Activated CD8-positive, alpha-beta memory T cell treated with anti-CD3 and anti-CD28 coated beads for 24 hours (primary cell): ENCODE measurements at places on chromosomes 7 and 10.
A peak's percentile ranks its signal among the peaks of the same experiment; 100 is the strongest.

DNA sequence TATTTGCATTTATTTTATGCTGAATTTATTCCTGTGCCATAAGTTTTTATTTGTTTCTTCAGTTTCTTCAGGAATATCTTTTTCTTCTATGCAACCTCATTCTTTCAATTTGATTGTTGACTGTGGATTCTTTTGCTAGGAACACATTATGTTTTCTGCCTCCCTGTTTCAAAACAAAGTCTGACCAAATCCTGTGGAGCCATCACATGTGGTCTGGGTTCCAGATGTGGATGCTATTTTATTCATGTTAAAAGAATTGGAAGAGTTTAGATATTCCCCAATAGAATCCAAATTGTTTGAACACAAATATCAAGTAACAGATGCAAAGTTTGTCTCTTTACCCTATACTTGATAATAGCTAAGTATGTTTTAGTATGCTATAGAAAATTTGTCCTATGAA is 56.8 kb upstream of the LRRC17 start:
- no peak for DNase-seq

GRCh38 chr7:44962483-44963251 is 16.1 kb downstream of the MYO1G start:
- no peak for DNase-seq

- no peak for DNase-seq
Measured at GRCh38 chr10:28214219-28214618, 88.6 kb downstream of the MPP7 start.

DNA sequence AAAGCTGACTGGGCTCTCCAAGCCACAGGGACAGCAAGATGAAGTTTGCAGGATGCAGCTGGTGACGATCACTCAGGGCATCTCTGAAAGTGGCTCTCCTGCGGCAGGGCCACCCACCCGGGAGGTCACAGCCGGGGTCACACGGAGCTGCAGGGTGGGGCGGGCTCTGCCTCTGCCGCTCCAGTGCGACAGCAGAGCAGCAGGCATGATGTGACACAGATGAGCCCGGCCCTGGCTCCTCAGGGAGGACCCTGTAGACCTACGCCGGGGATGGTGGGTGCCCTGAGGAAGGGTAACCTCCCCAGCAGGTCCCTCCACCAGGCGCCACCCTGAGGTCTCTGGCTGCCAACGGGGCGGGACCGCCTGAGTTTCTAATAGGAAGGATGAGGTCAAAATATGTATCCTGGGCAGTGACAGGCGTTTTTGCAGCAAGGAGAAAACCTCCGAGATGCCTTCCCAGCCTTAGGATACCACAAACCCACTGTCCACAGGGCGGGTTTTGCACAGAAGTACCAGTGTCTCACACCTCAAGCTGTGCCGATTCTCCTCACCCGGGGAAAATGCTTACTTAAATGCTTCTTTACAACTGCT is 114.8 kb upstream of the DIP2C start:
- DNase-seq, result peak; percentile 55

DNA sequence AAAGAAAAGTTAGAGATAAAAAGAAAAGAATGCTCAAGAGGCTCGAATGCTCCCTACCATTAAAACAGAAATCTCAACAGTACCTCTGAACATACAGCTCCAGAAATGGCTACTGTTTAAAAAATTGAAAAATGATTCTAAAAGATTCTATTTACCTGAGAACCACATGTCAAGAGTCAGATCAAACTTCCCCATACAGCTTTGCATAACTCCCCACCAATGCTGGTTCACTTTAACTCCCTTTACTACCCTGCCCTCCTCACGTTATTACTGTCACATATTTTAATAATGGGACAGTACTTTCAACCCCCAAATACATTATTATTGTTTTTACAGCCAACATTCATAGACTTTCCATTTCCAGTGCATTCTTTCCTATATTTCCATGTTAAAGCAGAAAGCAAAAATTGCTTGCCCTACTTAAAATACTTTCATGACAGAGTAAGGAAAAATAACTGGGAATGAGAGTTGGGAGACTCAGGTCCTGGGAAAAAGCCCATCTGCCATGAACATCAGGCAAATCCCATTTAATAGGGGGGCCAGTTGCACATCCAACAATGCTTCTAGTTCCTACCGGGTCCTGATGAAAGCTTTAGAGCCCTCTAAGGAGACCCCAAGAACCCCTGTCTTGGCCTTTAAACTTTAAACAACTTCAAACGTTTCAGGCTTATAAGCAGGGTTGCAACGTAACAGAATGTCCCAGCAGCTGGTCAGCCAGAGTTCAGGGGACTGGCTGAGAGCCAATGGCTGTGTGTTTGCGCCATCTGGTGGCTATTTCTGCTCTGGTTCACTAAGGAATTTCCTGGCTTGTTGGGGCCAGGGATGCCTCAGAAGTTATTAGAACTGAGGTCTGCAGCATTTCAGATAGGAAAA is 247.4 kb downstream of the ELMO1 start:
- peak; percentile 72 for DNase-seq

DNA sequence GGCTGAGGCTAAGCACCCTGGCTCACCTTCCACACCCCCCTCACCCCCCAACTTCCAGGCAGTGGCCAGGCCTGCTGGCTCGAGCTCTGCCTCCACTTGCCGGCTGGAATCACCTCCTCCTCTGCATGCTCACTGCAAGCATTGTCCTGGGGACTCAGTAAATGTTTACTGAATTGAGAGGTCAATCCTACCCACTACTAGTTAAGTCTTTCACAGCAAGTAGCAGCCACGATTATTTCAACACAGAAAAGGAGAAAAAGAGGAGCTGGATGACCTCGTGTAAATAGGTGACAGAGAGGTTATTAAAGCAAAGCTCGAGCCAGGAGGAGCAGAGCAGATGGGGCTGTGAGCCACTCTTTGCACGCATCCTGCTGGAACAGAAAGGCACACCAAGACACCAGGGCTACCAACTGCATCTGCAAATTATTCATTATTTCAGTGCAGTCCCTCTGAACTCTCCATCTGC is 32.1 kb downstream of the HIPK2 start:
- peak; percentile 24 for DNase-seq

DNA sequence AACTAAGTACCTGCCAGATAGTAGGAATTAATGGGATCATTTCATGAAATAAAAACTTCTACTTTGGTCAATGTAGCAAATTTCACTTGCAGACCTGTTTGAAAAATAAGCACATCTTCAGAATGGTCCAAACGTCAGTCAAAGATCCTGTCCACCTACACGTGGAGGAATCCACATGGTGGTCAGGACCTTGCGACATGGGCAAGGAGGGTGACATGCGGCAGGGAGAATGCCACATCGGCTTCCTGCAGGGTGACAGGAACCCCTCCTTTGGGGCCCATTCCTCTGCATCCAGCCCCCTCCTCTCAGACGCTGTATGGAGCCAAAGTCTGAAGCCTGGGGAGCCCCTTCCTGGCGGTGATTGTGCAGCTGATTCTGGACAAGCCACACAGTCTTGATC is 95.5 kb upstream of the MGMT start:
- DNase-seq, result no peak

DNA sequence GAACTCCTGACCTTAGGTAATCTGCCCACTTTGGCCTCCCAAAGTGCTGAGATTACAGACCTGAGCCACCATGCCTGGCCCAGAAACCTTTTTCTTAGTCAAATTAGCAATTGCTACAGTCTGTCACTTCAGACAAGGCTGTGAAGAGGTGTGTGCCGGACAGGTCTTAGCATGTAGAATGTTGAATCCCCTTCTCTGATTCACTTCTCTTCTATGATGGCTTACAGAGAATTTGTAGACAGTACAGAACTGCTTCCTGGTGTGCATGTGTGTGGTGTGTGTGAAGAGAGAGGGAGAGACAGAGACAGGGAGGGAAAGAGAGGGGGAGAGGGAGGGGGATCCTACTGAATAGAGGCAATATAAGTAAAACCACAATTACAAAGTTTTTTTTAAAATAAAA is 150.4 kb downstream of the PARD3 start:
- DNase-seq, result no peak

- DNase-seq, result peak; percentile 85
Measured at GRCh38 chr7:105521027-105521716, 899 bp downstream of the PUS7 start.

DNA sequence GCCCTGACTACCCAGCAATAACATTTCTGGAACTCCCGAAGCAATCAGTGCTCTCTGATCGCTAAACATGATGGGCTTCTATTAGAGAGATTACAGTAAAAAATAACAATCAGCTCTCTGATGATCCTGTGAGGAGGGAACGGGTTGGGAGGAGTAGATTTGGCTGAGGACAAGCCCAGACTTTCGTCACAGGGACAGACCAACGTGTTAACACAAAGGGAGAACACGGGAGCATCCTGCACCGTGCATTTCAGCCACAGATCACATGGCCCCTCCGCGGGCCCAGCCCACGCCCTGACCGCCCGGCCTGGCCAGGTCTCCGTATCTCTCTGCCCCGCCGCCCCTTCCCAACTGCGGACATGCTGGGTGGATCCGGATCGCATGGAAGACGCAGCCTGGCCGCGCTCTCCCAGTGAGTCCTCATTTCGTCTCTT is 95.0 kb upstream of the AGBL3 start:
- no peak for DNase-seq

DNA sequence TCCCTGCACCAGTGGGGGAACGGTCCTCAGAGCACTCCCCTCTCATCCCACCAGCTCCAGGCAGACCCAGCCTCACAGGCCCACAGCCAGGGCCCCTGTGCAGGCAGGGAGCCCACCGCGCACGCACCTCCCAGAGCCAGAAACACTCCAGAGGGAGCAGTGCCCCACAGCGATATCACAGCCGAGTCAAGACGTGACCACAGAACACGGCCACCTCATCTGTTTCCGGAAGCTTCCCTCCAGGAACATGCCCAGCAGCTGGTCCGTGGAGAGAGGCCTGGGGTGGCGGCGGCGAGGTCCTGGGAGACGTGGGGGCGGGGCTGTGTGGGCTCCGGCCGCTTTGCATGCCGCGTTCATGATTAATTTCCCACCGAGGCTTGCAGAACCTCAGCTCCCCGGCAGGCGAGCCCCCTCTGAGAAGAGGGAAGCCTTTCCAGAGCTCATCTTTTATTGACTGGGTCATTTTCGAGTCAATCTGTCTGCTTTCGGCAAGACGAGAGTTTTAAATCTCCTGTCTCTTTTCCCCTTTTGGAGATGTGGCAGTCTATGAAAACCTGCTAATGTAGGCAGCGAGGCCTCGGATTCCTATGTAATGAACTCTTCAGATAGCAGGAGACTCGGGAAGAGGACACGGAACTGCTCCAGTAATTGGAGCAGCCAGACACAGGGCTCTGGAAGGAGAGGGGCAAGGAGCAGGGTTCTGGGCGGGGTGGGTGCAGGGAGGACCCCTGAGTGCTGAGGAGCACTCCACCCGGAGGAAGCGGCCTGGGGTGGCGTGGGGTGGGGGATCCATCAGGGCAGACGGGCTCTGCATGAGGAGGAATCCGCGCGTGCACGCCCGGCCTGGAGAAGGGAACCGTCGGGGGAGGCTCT is 242.8 kb downstream of the ELFN1 start:
- DNase-seq, result no peak

GRCh38 chr10:126705951-126706565 is 35.6 kb upstream of the C10orf90 start:
- DNase-seq, result no peak

- DNase-seq, result no peak
Measured at GRCh38 chr7:36650766-36651312, 73.5 kb downstream of the AOAH start.

DNA sequence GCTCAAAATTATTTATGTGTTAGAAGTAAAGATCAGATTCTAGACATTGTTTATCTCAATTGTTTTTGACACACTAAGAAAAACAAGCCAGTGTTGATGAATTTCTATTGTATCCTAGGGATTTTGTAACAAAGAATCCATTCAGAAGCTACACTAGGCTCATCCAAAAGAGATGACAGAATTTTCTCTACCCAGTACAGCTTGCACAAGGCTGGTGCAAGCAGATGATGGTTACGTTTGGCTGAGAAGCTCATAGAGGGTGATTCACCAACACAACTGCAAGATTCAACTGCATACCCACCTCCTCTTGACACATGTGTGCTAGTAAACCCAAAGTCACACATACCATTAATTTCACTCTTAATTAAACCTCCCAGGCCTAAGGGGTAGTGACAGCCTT is 20.8 kb downstream of the GRM3 start:
- DNase-seq, result no peak

- DNase-seq, result no peak
Measured at GRCh38 chr7:137634356-137634755, 212.4 kb downstream of the DGKI start.

DNA sequence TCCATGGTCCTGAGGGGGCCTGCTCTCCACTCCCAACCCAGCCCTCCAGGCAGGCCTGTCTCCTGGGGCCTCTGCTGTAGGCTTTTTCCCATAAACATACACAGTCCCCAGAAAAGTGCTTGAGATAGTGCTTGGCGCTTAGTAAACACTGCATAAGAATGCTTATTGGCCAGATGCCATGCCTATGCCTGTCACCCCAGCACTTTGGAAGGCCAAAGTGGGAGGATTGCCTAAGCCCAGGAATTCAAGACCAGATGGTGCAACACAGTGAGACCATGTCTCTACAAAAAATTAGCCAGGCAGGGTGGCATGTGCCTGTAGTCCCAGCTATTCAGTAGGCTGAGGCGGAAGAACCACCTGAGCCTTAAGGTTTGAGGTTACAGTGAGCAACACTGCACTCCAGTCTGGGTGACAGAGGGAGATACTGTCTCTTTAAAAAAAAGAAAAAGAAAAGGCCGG is 24.6 kb upstream of the ASL start:
- DNase-seq, result no peak

DNA sequence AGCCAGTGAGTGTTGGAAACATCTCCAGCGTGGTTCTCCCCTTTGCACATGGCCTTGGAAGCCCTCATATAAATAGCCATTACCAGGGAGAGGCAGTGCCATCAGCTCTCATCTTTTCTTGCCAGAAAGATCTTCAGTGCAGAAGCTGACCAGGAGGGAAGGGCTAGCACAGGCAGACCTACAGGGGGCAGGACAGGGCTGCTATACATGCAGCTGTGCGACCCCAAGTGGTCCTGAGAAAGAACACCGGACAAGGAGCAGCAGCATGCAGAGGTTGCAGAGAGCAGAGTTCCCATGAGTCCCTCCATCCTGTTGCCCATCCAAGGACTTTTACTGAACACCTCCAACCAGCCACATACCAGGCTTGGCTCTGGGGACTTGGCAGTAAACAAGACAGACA is 17.1 kb downstream of the GRID1 start:
- DNase-seq, result no peak

GRCh38 chr10:49382826-49383225 is 13.1 kb downstream of the DRGX start:
- peak; percentile 26 for DNase-seq

- no peak for DNase-seq
Measured at GRCh38 chr10:131854579-131855335, 46.1 kb upstream of the PPP2R2D start.

DNA sequence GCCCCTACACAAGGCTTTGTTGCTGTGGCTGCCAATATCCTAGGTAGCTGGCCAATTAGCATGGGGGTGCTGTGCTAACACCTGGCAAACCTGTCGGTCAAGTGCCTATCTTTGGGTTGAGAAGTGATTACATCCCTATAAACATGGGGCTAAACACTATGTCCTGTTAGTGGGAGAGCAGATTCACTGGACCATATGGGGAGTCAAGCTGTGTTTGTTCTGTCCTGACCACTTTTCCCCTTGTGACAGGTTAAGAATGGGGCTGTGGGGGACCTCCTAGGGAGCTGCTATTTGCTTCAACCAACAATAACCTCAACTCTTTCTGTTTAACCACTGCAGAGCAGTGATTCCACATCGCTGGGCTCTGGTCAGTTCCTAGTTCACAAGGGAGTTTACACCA is 151.5 kb upstream of the AOAH start:
- no peak for DNase-seq
